H7 (cell line): ENCODE measurements at places on chromosomes 13 and 19.

DNA sequence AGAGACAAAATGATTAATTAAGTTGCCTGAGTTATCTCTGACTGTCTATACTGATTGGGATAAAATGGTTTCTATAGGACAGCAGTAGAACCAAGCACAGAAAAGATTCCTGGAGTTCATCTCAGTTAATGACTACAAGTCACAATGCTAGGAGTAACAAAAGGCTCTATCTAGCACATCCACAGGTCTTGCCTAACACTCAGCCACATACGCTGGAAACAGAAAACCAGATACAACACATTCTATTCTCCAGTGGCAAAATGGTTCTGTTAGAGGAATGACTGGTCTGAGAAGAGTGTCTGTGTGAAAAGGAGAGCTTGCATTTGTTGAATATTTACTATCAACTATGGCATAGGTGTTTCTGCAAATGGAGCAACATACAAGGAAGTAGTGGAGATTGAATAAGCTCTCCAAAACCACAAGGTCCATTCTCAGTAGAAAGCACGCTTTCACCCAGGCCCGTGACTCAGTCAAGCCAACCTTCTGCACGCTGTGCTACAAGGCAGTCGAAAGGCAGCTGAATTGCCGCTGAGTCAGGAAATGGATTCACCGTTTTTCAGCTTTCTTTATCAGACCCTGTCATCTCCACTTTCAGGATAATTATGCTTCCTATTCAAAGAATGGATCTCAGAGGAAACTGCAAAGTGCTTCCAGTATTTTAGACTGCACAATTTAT is 761.5 kb downstream of the EFNB2 start:
- no peak for DNase-seq

- peak; percentile 37 for DNase-seq
Observed at GRCh38 chr19:55111238-55111831, 6.1 kb downstream of the PPP1R12C start.

GRCh38 chr13:40063278-40063698 is 407.8 kb downstream of the COG6 start:
- DNase-seq: no peak

DNA sequence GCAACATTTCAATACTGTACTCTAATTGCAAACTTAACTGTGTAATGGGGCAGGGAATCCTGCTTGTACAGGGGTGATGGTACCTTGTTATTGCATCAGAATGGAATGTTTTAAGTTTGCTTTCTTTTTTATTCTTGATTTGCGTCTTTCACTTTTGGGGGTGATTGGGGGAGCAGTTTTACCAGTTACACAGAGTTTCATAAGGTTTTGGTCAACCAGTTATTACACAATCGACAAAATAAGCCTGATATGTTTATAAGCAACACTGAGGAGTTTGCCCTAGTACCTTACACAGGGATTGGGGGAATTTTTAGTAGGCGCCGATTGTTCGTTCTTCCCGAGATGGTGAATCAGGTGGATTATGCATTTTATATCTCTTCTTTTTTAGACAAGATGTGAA is 2.7 kb downstream of the KLF5 start:
- no peak for DNase-seq

DNA sequence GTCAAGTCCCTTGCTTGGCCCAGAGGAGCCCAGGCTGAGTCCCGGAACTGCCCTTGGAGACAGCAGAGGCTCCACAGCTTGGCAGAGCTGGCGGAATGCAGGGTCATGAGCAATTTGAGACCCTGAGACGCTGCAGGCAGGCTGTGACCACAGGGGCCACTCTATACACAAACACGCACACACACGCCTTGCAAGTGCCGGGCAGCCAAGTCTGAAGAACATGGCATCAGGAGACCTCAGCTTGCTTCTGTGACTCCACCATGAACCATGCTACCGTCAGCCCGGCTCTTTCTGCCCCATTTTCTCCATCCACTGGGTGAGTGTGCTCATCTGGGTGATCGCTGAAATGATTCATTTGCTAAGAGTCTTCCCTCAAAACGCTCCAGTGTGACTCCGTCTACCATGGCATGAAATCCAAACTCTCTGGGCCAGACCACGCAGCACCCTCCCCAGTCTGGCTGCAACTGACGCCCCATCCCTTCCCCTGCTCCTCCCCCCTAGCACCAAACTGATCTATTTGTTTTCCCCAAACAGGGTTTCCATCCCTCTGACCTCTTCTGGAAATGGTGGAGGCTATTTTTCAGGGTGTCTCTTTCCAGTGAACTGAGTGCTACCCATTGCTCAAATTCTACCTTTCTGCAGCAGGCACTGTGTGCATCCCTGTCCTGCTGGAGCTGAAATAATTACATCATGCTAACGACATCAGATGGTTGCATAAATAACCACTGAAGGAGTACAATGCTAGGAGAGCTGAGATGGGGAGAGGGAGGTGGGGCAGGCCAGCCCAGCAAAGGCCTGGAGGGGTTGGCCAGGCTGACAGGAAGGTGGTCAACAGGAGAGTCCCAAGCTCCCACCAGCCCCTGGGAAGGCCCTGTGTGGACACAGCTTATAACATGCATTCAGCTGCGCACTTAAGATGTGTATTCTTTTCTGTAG is 3.1 kb downstream of the CARS2 start:
- DNase-seq: peak; percentile 30

DNA sequence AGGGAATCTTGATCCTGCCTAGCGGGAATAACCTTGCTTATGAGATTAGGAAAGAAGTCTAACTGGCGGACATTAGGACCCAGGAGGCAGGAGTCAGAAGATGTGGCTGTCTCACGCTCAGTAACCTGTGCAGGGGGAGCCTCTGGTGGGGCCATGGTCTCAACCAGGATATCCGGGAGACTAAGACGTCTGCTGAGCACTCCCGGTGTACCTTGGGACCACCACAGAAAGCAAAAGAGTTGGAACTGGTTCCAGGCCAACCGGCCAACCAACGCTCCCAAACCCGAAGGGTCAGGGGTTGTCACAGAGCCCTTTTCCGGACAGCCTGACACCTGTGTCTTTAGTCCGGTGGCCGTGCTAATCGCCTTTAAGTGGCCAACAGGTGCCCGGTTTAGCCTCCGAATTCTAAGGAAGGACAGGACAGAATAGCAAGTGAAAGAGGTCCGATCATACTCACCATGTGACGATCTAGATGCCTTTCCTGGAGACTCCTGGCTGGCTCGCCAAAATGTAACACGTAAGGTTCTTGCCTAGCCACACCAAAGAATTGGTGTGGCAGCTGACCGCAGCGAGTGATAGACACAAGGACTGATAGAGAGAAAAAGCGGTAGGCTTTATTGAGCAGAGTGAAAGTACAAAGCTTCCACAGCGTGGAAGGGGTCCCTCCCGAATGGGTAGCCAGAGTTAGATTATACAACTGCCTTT is 103.9 kb upstream of the DIAPH3 start:
- no peak for DNase-seq

GRCh38 chr13:46594374-46595078 is 41.6 kb downstream of the LRCH1 start:
- DNase-seq: no peak

- DNase-seq: no peak
Observed at GRCh38 chr13:99522298-99522697, 21.0 kb downstream of the TM9SF2 start.

DNA sequence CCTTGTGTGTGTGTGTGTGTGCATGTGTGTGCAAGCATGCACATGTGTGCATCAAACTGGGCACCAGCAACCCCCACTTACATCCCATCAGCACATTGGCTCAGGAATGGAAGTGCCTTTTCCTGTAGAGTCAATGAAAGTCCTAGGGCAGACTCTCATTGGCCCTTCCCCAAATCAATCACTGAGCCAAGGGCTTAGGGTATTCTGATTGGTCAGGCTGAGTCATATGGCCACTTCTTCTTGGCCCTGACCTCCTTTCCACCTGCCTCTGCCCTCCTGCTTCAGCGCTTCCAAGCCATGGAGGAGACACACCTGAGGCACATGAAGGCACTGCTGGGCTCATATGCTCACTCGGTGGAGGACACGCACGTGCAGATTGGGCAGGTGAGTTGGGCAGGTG is 20.9 kb downstream of the FCHO1 start:
- DNase-seq: peak; percentile 51

DNA sequence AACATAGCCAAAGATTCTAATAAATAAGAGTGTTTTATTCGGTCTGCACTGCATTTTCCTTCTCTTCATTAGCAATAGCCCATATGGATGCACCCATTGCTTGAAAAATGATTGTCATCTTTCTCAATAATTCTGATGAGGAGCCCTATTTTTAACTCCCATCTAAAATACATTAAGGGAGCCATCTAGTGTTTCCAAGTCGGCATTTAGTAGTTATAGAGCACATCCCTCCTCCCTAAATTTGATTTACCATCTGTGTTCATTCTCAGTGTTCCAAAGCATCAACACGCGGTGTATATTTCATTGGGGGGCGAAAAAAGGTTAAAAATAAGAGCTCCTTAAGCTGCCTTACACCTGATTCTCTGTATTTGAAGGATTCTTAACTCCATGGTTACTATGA is 119.2 kb upstream of the IPO5 start:
- DNase-seq: no peak

DNA sequence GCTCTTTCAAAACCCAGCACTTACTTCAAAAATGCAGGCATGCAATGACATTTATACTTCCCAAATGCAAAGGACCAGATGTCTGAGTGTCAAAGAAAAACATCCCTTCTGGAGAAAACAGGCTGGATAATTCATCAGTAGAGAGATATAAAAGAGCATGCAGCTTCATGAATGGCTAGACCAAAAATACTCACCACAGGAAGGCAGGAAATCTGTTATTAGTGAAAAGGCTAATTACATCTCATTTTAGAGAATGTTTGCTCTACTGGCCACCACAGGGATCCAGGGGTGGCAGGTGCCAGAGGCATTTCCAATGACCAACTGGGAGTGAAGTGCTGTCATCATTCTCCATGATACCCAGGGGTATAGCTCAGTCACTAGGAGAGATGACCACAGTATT is 106.5 kb downstream of the LHFPL6 start:
- no peak for DNase-seq

DNA sequence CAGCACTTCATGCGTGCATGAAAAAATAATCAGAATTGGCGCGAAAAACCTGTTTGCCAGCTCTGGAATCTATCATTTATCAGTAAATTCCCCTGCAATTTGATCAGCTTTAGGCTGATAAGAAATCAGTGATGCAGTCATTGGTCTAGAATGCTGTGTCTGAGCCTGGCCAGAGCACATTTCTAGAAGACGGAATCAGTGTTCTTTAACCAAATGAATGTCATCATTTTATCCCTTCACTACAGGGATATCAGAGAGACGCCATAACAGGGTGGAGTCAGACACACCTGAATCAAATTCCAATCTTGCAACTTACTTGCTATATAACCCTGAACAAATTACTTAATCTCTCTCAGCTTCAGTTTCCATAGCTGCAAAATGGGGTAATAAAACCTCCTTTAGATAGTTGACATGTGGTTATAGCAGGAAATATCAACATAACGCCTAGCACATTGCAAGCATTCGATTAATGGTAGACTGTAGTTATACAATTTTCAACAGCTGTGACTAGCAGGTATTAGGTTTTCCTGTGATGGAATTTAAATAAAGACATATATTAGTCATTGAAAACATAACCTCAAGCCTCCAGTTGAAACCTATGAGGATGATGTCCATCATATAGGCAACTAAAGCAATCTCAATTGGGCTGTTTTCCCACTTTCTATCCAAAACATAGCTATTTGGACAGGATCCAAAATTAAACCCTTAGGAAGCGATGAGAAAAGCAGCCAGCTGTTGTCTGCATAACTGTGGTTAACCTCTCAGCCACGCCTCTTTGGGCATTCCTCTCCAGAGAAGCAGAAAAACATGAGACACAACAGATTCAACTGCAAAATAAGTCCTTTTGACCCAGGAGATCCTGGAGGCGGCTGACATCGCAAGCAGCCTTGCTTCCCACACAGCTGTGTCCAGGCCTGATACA is 51.6 kb upstream of the UBL3 start:
- DNase-seq: no peak

DNA sequence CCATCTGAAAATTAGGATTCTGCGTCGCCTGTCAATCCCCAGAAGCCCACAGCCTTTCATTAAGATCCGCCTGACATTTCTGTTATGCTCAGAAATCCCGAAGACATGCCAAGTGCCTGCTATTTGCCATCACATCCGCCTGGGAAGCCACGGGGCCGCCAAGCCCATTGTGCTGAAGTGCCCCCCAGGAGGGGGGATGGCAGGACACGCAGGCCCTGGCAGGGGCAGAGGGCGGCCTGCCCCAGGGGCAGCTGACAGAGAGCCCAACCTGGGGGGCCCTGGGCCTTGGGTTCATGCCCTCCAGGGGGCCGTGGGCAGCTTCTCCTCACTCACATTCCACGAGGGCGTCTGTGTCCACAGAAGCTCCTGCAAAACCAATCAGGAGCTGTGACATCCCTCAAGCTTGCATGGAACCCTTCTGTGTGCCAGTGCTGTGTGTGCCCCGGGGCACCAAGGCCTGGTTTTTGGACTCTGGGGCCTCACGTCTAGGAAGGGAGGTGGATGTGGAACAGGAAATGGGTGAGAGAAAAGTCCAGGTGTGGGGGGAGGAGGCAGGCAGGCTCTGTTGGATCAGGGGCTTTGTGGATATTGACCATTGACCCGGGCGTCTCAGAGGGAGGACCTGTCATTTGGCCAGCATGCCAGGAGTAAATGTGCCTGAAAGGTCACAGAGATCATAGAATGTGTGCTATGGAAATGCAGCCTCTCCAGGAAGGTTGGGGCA is 122.9 kb downstream of the URI1 start:
- DNase-seq: peak; percentile 53

- no peak for DNase-seq
Observed at GRCh38 chr13:21218351-21219035, 42.0 kb downstream of the MRPL57 start.

GRCh38 chr19:49475995-49476880 is 2.2 kb downstream of the FLT3LG start:
- peak; percentile 95 for DNase-seq

DNA sequence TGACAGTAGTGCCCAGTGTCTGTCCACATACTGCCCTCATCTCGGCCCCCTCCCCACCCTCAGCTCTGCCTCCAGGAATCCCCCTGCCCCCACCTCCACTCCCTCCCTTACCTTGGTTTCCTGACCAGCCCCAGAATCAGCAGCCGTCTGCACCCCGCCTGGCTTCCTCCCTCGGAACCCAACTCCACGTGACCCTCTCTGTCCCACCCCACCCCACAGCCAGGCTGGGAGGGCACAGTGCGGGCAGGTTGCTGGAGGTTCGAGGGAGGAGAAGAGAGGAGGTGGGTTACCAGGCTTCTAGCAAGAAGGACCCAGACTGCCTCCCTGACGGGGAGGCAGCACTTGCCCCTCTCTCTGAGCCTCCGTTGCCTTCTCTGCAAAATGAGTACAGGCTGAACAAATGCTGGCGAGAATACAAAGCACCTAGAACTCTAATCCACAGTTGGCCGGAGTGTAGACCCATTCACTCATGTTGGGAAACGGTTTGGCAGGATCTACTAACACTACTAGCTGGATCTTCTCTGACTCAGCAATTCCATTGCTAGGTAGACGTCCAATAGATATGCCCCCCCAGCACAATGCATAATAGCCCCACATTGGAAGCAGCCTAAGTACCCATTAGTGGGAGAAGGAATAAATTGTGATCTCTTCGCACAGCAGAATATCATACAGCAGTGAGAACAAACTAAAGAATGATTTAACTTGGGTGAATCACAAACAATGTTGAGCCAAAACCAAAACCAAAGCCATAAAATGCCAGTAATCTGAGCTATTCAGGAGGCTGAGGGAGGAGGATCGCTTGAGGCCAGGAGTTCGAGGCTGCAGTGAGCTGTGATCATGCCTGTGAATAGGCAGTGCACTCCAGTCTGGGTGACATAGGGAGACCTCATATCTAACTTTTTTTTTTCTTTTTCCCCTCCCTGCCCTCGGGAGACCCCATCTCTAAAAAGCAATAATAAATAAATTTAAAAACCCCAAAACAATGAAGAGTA is at the start of gene RASAL3:
Gene RASAL3 (minus strand): TSS at position 151 of the 992 bp plus-strand sequence. CDS start 186 bp downstream, outside the sequence.
- no peak for DNase-seq

GRCh38 chr13:44989941-44990340 is 603 bp downstream of the GPALPP1 start:
- DNase-seq: peak; percentile 32
